ENCODE measurements at places on chromosomes 4 and X.

DNA sequence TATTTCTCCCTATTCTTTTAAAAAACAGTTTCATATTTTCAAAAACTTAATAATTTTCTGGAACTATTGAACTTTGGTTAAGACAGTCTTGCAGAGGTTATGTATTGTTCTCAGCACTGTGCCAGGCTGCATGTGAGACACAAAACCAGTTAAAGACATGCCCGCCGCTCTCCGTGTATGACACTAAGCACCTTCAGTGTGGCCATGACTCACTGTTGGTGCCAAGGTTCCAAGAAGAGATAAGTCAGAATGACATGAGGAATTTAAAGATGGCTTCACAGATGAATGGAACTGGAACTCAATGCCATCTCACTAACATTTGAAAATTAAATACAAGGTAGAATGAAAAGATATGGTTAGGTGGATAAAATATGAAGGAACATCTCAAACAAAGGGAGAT lies 525.5 kb upstream of the ZFP42 start:
- DNase-seq, result no peak

GRCh38 chr4:74410272-74410671 lies 34.7 kb upstream of the AREG start:
- no peak for DNase-seq

DNA sequence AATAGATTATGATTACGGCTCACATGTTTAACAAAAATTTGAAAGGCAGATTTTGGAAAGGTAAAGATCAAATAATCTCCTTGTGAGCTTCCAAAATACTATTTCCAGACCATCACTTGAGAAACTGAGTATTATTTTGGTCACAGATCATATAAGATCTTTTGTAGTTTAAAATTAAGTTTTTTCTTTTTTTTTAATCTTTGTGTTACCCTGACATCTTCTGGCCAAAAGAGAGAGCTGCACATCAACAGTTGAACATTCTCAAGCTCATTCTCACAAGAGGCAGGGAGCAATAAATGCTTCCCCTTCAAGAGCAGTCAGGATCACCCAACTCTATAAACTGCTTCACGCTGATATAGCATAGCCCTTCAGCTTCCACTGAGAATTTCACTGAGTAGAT lies 15.9 kb downstream of the TMEM192 start:
- DNase-seq, result no peak

GRCh38 chr4:154492288-154492687 lies 689 bp upstream of the DCHS2 start:
- DNase-seq, result no peak

Measured in GM12892 (cell line).